NCI-H748 treated with DMSO at 0.1 percent for 48 hours (cell line): ENCODE measurements at places on chromosomes 5 and 9.

GRCh38 chr9:7405924-7406604 is 393.5 kb downstream of the DMAC1 start:
- DNase-seq: no peak

DNA sequence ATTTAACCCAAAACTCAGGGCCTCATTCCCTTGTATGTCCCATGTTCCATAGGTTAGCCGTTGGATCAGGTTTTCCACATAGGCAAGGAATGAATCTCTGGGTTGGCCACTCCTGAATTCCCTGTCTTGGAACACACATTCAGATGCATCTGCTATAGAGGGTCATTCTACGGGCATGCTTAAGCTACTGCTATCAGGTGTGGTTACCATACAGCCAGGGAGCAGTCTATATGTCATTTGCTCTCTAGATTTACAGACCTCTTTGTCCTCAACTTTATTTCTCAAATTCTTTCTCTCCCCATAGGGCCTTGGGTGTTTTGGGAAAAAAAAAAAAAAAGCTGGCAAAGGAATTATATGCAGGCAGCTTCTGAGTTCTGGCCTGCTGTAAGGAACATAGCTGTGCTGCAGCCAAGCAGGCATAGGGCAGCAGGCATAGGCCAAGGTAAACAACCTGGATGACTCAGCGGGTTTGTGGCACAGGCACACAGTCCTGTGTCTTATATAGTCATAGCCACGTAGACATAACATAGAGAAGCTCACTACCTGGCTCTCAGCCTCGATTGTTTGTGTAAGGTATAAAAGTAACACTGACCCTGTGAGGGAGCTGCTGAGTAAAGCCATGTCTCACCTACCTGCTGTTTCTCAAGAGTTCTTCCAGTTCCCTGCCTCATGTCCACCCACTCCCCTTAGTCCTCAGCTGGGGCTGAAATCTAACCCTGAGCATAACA is 141.5 kb downstream of the OSTF1 start:
- no peak for DNase-seq

GRCh38 chr5:68435611-68436010 is 220.1 kb downstream of the PIK3R1 start:
- DNase-seq: no peak

DNA sequence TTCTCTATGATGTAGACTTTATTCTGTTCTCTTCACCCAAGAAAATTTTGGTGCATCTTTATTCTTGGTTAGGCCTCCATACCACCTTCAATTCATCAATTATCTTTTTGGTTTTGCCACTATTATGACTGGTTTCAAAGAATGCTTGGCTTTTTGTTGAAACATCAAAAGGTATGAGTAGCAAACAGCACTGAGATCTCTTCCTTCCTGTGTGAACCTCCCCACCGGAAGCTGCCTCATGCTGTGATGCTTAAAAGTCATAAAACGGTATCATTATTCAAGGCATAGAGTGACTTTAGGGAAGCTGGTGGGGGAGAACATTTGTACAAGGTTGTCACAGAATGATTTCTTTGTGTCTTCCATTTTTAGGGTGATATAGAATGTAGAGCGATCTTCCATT is 70.6 kb downstream of the IQGAP2 start:
- no peak for DNase-seq

GRCh38 chr5:10630126-10630525 is 66.3 kb downstream of the ANKRD33B start:
- no peak for DNase-seq

DNA sequence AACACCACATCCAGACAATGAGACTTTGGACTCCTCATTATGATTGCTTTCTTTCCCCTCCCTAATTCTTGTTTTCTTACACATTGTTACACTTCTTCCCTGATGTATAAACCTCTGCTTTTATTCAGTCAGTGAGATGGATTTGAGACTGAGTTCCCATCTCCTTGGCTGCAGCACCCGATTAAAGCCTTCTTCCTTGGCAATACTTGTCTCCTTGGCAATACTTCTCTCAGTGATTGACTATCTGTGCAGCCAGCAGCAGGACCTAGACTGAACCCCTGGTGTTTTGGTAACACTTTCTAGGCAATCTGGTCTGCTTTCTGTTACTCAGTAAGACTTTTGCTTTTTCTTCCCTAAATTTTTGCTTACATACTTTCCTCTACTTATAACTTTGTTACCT is 492.8 kb upstream of the SMC2 start:
- no peak for DNase-seq

DNA sequence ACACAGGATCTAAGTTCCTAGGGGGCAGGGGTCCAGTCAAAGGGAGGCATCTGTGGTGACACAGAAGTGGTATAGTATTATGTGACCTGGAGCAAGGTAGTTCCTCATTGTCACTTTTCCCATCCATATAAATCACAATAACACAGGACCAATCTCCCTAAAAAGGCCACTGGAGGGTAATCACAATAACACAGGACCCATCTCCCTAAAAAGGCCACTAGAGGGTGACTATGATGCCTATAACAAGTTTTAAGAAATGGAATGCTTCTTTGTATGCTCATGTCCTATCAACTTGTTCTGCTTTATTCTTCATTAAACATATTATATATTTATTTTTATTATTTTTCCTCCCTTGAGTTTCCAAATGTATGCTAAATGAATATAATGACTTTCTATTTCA is 254.6 kb downstream of the ASTN2 start:
- peak; percentile 32 for DNase-seq

GRCh38 chr5:145764325-145764724 is 70.8 kb downstream of the PRELID2 start:
- no peak for DNase-seq

DNA sequence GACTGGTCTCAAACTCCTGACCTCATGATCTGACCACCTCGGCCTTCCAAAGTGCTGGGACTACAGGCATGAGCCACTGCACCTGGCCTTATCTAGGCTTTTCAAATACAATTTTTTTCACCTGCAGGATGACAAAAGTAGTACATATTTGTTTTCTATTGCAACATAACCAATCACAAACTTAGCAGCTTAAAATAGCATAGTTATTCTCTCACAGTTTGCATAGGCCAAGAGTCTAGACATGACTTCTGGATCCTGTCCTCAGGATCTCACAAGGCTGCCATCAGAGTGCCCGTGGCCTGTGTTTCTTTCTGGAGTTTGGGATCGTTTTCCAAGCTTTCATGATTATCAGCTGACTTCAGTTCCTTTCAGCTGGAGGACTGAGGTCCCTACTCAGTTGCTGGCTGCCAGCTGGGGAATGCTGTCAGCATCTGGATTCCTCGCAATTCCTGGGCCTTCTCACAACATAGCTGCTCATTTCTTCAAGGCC is 348.9 kb downstream of the ARHGEF28 start:
- DNase-seq: no peak

- no peak for DNase-seq
Measured at GRCh38 chr9:133514460-133515239, 10.1 kb downstream of the MYMK start.

DNA sequence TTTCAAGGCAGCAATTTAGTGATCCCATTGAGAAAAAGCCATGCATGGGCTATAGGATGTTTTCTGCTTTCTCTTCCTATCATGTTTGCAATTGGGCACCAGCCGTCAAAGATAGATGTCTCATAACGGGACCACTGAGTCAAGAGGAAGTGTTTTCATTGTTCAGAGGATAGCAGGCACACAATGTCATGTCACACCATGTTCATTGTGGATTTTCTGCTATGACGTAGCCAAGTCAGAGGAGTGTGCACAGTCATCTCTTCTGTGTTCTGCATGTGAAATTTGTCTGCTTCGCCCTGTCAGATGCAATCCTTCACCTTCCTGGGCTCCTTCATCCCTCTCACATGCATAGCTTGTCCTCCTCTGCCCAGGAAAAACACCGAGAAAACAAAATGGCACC is 106.0 kb downstream of the CD180 start:
- DNase-seq: no peak

DNA sequence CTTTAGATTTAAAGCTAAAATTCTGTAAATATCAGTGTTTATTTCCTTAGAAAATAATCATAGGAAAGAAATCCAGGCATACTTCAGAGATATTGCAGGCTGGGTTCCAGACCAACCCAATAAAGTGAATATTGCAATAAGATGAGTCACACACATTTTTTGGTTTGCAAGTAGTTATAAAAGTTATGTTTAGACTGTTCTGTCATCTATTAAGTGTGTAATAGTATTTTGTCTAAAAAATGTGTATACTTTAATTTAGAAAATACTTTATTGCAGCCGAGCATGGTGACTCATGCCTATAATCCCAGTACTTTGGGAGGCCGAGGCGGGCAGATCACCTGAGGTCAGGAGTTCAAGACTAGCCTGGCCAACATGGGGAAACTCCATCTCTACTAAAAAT is 6.9 kb upstream of the RIC1 start:
- DNase-seq: no peak

GRCh38 chr9:92138157-92138959 is 23.1 kb upstream of the SPTLC1 start:
- peak; percentile 32 for DNase-seq

DNA sequence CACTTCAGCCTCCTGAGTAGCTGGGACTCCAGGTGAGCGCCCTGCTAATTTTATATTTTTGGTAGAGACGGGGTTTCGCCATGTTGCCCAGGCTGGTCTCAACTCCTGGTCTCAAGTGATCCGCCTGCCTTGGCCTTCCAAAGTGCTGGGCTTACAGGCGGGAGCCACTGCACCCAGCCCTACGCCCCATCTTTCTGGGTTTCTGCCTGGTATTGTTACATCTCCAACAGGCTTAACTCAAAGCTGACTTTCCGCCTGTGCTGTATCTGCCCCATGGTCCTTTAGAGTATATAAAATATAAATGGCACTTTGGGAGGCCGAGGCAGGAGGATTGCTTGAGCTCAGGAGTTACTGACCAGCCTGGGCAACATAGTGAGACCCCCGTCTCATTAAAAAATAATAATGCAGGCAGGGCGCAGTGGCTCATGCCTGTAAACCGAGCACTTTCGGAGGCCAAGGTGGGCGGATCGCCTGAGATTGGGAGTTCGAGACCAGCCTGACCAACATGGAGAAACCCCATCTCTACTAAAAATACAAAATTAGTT is 36.5 kb upstream of the GLDC start:
- DNase-seq: peak; percentile 50
